ENCODE measurements at places on chromosomes 12 and 14.

DNA sequence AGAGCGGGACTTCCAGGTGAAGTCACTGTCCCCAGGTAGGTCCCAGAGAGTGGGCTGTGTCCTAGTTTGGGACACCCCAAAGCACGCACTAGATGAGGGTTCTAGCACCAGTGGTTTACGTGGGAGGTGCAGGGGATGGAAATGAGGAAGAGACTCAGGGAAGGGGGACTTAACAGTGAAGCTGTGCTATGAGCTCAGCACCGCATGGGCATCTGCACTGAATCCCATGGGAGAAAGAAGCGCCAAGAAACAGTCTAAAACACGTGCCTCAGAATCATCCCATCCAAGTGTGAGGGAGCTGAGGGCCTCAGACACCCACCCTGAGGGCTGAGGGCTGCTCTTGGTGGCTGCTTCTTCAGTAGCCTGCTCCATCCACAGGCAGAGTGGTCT, 71.5 kb upstream of the ZFP36L1 start:
- no peak for DNase-seq

DNA sequence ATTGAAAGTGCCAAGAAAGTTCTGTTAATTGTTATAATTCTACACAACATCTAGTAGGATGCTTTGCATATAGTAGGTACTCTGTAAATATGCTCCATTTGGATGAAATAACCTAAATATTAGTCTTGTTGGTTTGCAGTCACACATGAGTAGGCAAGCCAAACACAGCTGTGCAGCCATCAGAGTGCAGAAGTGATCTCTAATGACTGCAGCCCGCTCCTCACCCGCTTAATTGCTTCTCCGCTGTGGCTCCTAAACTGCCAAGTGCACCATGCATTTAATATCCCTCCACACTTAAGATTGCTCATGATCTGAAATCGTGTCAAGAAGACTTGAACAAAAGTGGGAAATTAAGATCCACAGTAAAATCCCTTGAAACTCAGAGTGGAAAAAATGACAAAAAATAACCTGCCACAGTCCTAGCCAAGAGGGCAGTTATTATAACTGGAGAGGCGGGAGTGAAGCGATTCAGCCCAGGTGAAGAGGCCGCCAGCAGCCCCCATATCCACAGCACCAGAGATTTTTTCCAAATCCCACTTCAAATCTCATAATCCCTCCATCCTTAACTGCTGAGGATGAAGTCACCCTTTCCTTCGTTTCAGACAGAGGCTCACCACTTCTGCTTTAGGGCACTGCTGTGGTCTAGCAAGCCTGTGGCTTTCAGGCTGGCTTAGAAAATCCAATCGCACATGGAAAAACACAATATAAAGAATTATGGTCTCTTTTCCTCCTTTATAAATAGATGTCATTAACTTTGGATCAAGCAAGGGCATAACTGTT, 69.5 kb downstream of the TMEM30B start:
- DNase-seq, result no peak

DNA sequence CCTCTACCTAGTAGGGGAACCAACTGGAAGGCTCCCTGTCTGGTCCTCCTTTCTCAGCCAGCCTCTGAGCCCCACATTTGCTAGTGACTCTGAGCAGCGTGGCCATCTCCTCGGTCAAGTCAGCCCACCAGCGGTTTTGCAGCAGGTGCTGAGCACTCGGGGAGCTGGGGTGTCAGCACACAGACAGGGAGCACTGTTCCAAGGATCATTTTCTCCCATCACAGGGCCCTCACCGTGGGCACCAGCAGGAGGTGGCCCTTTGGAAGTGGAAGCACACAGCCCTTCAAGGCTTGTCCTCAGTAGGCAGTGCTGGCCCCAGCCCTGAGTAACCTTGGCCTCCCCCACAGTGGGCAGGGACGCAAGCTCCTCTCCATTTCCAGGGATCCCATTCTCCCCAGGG, 24.1 kb upstream of the EML1 start:
- no peak for DNase-seq

GRCh38 chr14:51849097-51849496, 11.3 kb upstream of the GNG2 start:
- no peak for DNase-seq

Measured in T1000 (cell line).